ENCODE measurements at places on chromosomes 5 and 9.

GRCh38 chr5:155128786-155129512 is 115.4 kb downstream of the KIF4B start:
- no peak for DNase-seq

DNA sequence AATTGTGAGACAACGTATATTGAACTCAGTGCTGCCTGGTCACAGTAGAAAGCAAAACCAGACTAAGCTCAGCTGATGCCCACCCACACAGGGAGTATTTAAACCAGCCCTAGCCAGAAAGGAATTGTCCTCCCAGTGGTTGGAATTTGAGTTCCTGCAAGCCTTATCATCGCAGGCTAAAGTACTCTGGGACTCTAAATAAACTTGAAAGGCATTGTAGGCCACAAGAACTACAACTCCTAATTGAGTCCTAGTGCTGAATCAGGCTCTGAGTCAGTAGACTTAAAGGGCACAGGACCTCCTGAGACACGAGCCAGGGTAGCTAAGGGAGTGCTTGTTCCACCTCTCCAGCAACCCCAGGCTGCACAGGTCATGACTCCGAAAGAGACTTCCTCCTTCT is 171.4 kb downstream of the MCTP1 start:
- DNase-seq: no peak

- DNase-seq: no peak
Measured at GRCh38 chr9:127182901-127183746, 60.7 kb upstream of the ANGPTL2 start.

- no peak for DNase-seq
Measured at GRCh38 chr9:121926351-121926801, 166.7 kb downstream of the TTLL11 start.

Measured in NCI-H526 (cell line).